ENCODE measurements at places on chromosomes 1 and 21.
A peak's percentile ranks its signal among the peaks of the same experiment; 100 is the strongest.

- DNase-seq, result no peak
These were observed 106.8 kb downstream of the NTNG1 start for GRCh38 chr1:107247679-107248078.

- DNase-seq, result no peak
These were observed 181.4 kb downstream of the KCNJ6 start for GRCh38 chr21:37734846-37735245.

DNA sequence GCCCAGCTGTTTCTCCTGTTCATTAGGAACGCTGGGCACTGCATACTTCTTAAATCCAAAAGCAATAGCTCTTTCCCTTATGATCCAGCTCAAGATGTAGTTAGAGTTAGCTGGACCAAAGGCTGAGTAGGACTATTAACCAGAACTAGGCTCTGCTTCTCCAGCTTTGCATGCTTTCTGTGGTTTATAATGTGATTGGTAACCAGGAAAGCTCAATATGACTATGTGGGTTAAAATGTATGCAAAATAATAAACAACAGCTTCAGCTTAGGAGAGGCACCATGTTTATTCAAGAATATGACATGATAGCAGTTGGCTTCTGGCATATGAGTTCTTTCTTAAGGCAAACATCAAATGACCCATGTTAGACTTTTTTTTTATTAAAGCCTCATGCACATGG is 73.8 kb downstream of the LYPLAL1 start:
- DNase-seq, result no peak

GRCh38 chr1:224211206-224211962 is 28.3 kb downstream of the DEGS1 start:
- peak; percentile 57 for DNase-seq

DNA sequence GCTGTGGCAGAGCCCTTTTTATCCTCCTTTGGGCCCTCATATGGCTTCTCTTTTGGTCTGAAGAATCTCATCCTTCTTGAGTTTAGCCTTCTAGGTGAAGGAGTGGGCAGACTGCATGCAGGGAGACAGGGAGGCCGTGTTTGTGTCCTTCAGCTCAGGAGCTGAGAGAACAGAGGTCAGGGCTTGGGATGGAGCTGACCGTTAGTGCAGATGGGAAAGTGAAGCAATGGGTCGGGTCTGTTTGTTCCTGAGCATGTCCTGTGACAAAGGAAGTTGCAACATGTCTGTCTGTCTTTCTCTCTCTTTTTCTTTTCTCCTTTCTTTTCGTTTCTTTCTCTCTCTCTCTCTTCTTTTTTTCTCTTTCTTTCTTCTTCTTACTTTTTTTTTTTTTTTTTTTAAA is 14.9 kb downstream of the MAPKAPK2 start:
- no peak for DNase-seq

GRCh38 chr1:28744184-28744583 is 7.4 kb downstream of the YTHDF2 start:
- DNase-seq, result no peak

DNA sequence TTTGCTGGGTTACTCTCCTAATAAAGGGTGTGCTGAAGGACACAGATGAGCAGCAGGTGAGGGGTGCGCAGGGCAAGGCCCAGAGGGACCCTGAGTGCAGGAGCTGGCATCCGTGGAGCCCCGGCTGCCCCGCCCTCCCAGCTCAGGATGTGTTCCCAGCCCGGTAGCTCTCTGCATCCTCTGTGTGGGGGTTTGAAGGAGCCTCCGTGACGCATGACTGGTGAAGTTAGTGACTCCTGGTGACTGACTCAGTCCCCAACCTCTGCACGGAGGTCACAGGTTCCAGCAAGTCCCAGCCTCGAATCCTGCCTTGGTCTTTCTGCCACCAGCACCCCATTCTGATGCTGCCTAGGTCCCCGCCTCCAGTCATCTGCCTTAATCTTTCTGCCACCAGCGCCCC is 21.6 kb upstream of the TSPEAR start:
- DNase-seq, result no peak

DNA sequence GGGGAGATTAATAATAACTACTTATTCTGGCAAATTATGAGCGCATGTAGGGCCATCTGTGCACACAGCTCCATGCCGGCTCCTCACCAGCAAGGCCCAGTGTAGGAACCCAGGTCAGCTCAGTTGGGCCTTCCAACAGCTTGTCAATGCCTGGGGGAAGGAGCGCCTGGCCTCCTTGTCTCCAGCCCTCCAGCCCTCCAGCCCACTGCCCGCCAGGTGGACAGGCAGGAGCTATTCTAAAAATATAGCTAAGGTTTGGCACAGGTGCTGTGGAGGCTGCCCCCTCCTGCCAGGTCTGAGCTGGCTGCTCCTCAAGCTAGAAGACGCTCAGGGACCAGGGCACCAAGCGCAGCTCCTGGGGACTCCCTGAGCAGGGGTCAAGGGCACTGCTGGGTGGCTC is 85.7 kb downstream of the GRIK3 start:
- DNase-seq, result no peak

DNA sequence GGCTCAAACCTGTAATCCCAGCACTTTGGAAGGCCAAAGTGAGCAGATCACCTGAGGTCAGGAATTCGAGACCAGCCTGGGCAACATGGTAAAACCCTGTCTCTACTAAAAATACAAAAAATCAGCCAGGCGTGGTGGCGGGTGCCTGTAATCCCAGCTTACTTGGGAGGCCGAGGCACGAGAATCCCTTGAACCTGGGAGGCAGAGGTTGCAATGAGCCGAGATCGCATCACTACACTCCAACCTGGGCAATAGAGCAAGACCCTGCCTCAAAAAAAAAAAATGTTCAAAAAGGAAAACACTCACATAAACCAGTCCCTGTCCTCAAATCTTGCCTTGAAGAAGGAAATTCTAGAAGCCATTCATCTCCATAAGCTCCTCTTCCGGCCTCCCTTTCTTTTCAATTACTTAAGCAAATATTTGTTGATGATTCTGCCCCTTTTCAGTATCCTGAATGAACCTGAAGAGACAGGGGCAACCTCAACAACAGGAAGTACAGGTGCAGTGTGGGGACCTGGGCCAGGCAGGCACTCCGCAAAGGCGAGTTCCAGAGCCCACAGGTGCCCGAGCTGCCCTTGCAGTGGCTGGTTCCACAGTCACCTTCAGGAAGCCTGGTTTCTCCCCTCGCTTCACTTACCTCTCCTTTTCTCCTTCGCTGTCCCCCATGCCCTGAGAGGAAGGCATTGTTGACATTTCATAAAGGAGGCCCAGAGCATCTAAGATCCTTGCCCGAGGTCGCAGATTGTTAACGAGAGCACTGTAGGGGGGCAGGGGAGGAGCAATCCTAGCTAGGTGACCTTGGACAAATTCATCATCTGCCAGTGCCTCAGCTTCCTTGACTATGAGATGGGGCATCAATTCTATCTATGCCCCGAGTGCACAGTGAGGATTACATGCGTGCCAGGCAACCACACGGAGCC is 8.9 kb upstream of the LEFTY1 start:
- DNase-seq, result no peak
